ENCODE measurements at places on chromosomes 16 and 17. TPM values are rescaled to one million over a fixed set of nuclear protein-coding genes. Genes with fewer than 3 reads are reported as not detected.

DNA sequence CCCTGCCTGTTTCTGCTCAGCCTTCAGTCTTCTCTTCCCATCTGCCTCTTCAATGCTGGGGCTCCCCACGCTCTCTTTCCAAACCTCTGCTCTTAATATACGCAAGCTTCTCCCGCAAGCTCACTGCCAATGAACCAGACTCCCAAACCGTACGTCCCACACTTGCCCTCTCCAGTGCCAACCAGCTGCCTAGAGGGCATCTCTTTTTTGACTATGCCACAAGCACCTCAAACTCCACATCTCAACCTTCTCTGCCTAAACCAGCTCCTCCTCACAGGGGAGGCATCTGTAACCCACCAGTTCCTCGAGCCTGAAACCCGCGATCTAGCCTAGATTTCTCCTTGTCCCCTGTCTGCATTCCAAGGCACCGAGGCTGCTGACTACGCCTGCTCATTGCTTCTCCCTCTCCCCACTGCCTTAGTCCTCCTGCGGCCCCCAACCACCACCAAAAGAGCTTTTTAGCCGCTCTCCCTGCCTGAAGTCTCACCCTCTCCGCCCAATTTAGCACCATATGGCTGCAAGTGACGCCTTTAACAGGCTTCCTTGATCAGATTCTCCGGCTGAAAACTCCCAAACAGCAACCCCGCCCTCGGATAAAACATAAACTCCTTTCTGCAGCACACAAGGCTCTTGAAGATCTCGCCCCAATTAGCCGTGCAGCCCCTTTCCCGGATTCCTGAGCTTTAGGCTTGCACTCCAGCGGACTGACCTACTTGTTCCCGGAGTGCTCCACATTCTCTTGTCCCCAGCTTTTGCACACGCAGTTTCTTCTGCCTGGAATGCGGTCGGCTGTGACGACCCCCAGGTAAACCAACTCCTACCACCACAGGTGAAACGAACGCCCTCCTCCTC, 1.5 kb downstream of the GGA2 start:
- DNase-seq = peak; percentile 2

DNA sequence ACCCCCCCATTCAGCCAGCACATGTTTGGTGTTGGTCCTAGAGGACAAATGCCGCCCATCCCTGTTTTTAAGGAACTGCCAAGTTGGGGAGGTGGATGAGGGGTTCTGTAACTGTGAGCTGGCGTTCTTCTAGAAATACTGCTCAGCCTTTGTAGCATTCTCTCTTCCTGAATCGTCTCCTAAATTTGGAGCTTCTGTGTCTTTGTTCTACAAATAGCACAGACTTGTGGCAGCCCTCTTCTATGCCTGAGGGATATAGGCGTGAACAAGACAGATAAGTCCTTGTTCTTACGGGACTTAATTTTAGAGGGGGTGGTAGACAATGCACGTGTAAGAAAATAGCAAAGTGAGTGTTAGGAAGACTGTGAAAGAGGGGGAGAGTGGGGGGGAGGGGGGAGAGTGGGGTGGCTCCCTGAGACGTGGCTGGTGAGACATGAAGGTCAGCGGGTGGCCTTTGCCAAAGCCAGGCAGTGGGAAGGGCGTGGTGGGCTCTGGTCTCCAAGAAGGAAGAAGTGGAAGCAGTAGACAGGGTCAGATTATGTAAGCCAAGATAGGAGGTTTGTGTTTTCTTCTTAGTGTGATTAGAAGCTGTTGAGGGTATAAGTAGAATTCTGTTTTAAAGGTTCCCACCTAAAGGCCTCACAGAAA, 9.9 kb downstream of the MFSD11 start:
- DNase-seq = peak; percentile 18

DNA sequence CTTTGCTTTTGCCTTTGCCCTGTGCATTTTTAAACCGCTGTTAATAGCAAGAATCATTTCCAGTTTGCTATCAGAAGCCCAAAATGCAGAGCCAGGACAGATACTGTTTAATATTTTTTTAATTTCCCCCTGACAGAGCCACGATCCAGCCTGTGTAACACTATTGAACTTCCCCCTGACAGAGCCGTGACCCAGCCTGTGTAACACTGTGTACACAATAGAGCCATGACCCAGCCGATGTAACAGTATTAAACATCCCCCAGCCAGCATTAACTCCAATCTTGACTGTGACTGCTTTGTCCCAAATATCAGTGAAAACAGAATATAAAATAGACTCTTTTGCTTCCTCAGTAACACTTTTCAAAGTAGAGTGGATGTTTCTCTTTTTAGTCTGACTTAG, 607.9 kb upstream of the CDH5 start:
- no peak for DNase-seq

- DNase-seq = no peak
Observed at GRCh38 chr16:88732172-88732960, 26.1 kb downstream of the CTU2 start.

GRCh38 chr17:66813296-66813695, 21.6 kb upstream of the CACNG5 start:
- no peak for DNase-seq

DNA sequence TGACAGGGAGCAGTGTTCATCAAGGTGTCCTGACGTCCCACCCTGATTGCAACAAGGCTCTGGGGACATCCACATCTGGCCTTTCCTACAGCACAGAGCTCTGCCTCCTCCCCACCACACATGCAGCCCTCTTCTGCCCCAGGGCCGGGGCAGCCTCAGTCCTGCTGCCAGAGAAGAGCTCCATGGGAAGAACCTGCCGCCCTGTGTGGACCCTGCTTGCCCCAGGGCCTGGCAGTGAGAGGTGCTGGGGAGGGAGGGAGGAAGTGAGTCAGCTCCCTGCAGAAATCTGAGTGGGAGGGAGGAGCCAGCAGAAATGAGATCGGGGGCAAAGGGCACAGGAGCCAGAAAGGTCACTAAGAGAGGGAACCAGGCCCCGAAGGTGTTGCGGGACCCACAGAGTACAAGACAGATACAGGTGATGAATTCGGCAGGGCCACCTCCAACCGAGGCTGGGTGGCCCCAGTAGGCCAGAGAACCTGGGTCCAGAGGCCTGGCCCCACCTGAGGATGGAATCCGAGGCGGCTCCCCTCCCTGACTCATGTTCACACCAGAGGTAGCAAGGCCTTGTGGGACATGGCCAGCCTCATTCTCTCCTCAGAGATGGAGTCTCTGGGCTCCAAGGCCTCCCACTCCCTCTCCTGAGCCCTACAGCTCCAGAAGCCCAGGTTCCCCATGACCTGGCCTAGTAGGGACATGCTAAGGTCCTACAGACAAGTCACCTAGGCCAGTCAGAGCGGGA, 24.8 kb downstream of the MYO18A start:
- no peak for DNase-seq

DNA sequence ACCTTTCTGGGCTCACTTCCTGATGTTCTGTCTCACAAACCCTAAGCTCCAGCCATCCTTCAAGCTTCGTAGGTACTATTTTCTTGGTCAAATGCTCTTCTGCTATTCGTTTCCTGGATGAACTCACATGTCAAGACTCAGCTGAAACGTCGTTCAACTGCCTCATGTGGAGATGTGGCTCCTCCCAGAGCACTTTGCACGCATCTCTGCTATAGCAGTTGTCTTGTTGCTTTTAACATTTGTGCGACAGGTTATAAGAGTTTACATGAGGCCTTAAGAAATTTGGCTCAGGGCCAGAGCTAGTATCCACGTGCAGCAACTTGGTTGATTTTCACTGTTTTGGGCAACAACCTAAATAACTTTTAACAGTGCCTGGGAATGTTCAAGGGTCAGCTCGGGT, 2.8 kb upstream of the KRT40 start:
- DNase-seq = no peak

- no peak for DNase-seq
Observed at GRCh38 chr17:43360376-43360738, 38.4 kb upstream of the ARL4D start.

Gene CACNG5
- not detected for total RNA-seq

Gene PFN1
- 626 TPM for total RNA-seq
